ENCODE measurements at places on chromosomes 4 and X. TPM values are rescaled to one million over a fixed set of nuclear protein-coding genes. Genes with fewer than 3 reads are reported as not detected.

- no peaks in the 10 kb centered on the region for H3K36me3 ChIP-seq
- no peak for DNase-seq
- peaks cover 2% of the 10 kb centered on the region for H3K27me3 ChIP-seq
- no peak overlapping the region for H3K27ac ChIP-seq
Observed at GRCh38 chr4:17526695-17527477, 11.9 kb downstream of the CLRN2 start.

The HSD17B13 gene
- total RNA-seq = not detected

DNA sequence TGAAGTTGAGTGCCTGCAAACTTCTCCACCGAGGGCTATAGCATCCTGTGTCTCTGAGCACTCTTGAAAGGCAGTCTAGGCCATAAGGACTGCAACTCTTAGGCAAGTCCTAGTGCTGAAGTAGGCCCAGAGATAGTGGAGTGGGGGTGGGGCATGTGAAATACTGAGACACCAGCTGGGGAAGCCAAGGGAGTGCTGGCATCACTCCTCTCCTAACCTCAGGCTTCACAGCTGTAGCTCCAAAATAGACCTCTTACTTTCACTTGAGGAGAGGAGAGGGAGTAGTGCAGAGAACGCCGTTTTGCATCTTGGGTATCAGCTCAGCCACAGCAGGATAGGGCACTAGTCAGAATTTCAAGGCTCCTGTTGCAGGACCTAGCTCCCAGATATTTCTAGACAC, 56.2 kb upstream of the CYSLTR1 start:
- no peak overlapping the region for H3K4me3 ChIP-seq
- no peaks in the 10 kb centered on the region for H3K36me3 ChIP-seq

GRCh38 chr4:7831330-7831729, 108.3 kb downstream of the AFAP1 start:
- peaks cover 16% of the 10 kb centered on the region for H3K36me3 ChIP-seq
- H3K27ac ChIP-seq = peak overlapping the region; percentile 90
- peaks cover 45% of the 10 kb centered on the region for H3K4me1 ChIP-seq

- no peaks in the 10 kb centered on the region for H3K36me3 ChIP-seq
- no peak overlapping the region for H3K27ac ChIP-seq
- no peak overlapping the region for H3K4me3 ChIP-seq
- no peaks in the 10 kb centered on the region for H3K27me3 ChIP-seq
- DNase-seq = no peak
- H3K4me1 ChIP-seq = no peaks in the 10 kb centered on the region
Observed at GRCh38 chrX:66625525-66625924, 13.4 kb downstream of the EDA2R start.

The ZNF630 gene
- 1.5 TPM for total RNA-seq

DNA sequence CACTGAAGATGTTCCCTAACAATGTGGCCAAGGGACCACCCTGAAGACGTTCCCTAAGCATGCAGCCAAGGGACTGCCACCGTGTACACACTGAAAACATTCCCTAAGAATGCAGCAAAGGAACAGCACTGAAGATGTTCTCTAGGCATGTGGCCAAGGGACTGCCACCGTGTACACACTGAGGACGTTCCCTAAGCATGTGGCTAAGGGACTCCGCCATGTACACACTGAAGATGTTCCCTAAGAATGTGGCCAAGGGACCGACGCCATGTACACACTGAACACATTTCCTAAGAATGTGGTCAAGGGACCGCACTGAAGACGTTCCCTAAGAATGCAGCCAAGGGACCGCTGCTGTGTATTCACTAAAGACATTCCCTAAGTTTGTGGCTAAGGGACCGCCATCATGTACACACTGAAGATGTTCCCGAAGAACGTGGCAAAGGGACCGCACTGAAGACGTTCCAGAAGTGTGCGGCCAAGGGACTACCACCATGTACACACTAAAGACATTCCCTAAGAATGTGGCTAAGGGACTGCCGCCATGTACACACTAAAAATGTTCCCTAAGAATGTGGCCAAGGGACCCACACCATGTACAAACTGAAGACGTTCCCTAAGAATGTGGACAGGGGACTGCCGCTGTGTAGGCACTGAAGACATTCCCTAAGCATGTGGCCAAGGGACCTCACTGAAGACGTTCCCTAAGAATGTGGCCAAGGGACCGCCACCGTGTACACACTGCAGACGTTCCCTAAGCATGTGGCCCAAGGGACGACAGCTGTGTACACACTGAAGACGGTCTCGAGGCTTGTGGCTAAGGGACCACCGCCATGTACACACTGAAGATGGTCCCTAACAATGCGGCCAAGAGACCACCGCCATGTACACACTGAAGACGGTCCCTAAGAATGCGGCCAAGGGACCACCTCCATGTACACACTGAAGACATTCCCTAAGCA, 54.8 kb downstream of the DHRSX start:
- no peak overlapping the region for H3K4me3 ChIP-seq
- H3K4me1 ChIP-seq = no peaks in the 10 kb centered on the region
- no peaks in the 10 kb centered on the region for H3K27me3 ChIP-seq
- no peaks in the 10 kb centered on the region for H3K36me3 ChIP-seq

GRCh38 chrX:48465336-48465933, 4.6 kb downstream of the SLC38A5 start:
- H3K36me3 ChIP-seq = no peaks in the 10 kb centered on the region
- H3K27me3 ChIP-seq = peaks cover 2% of the 10 kb centered on the region
- H3K4me3 ChIP-seq = no peak overlapping the region
- no peak overlapping the region for H3K27ac ChIP-seq

GRCh38 chrX:120629667-120630537, at the start of gene C1GALT1C1:
Gene C1GALT1C1 (minus strand): TSS chrX:120630054. CDS start chrX:120627166, 2,888 bp downstream.
- no peaks in the 10 kb centered on the region for H3K27me3 ChIP-seq
- peak within 1 kb of the TSS; percentile 68 for H3K27ac ChIP-seq
- DNase-seq = peak; percentile 93
- H3K4me1 ChIP-seq = peaks cover 3% of the 10 kb centered on the region
- H3K4me3 ChIP-seq = peak within 1 kb of the TSS; percentile 85

- H3K27me3 ChIP-seq = no peaks in the 10 kb centered on the region
- no peak overlapping the region for H3K27ac ChIP-seq
- H3K4me1 ChIP-seq = no peaks in the 10 kb centered on the region
- no peak for DNase-seq
- no peak overlapping the region for H3K4me3 ChIP-seq
Observed at GRCh38 chr4:5381961-5382441, 326.4 kb downstream of the EVC2 start.

DNA sequence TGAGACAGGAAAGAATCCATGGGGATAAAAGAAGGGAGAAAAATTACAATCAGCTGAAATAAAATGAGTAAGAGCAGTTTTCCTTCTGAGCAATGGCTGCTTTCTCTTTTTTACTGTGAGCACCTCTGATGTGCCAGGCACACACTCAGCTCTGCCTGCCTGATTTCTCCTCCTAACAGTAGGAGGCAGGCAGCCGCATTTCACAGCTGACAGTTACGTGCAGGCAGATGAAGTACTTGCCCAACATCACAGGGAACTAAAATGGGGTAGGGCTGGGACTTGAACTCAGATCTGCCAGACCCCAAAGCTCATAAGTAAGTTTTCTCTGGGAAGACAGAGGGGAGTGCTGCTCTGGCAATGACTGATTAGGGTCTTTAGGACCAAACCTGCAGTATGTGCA, 54.6 kb downstream of the C4orf50 start:
- no peak overlapping the region for H3K4me3 ChIP-seq
- no peak overlapping the region for H3K27ac ChIP-seq
- no peaks in the 10 kb centered on the region for H3K27me3 ChIP-seq
- H3K36me3 ChIP-seq = no peaks in the 10 kb centered on the region
- DNase-seq = no peak
- no peaks in the 10 kb centered on the region for H3K4me1 ChIP-seq

- no peaks in the 10 kb centered on the region for H3K27me3 ChIP-seq
- H3K36me3 ChIP-seq = no peaks in the 10 kb centered on the region
- DNase-seq = no peak
- H3K27ac ChIP-seq = no peak overlapping the region
- H3K4me3 ChIP-seq = no peak overlapping the region
Observed at GRCh38 chrX:5236096-5236495, 992.6 kb downstream of the NLGN4X start.

The CT55 gene
- not detected for total RNA-seq

The GNRHR gene
- total RNA-seq = not detected

DNA sequence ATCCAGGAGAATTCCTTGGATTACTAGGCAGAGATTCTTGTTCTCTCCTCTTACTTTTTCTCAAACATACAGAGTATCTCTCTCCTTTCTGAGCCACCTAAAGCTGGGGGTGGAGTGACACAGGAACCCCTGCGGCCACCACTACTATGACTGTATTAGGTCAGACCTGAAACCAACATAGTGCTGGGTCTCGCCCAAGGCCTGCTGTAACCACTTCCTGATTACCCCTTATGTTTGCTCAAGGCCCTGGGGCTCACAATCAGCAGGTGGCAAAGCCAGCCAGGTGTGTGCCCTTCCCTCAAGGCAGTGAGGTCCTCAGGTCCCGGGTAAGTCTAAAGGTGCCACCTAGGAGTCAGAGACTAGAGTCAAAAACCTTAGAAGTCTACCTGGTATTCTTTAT, 166.4 kb downstream of the PARM1 start:
- DNase-seq = no peak
- H3K27me3 ChIP-seq = no peaks in the 10 kb centered on the region
- H3K27ac ChIP-seq = no peak overlapping the region

DNA sequence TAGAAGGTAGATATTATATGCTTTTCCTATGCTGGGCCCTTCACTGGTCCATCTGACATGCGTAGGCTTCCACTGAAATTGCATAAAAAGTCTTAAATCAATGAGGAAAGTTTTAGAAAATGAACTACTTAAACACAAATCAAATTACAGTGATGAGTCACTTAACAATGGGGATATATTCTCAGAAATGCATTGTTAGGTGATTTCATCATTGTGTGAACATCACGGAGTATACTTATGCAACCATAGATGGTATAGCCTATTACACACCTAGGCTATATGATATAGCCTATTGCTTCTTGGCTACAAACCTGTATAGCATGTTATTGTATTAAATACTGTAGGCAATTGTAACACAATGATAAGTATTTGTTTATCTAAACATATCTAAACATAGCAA, 10.3 kb downstream of the STAP1 start:
- H3K4me3 ChIP-seq = no peak overlapping the region
- no peak overlapping the region for H3K27ac ChIP-seq
- no peaks in the 10 kb centered on the region for H3K4me1 ChIP-seq
- H3K36me3 ChIP-seq = no peaks in the 10 kb centered on the region

- no peaks in the 10 kb centered on the region for H3K4me1 ChIP-seq
- H3K27ac ChIP-seq = no peak overlapping the region
- no peaks in the 10 kb centered on the region for H3K36me3 ChIP-seq
- no peak for DNase-seq
Observed at GRCh38 chr4:143294710-143295275, 41.9 kb upstream of the GAB1 start.

The CSAG2 gene
- total RNA-seq = not detected

GRCh38 chr4:7710576-7711306, 228.9 kb downstream of the AFAP1 start:
- H3K36me3 ChIP-seq = no peaks in the 10 kb centered on the region
- DNase-seq = no peak
- H3K4me3 ChIP-seq = no peak overlapping the region
- no peaks in the 10 kb centered on the region for H3K4me1 ChIP-seq
- no peaks in the 10 kb centered on the region for H3K27me3 ChIP-seq
- no peak overlapping the region for H3K27ac ChIP-seq
